ENCODE measurements at places on chromosomes 4 and X.

GRCh38 chr4:145881989-145882388 is 56.6 kb downstream of the ZNF827 start:
- DNase-seq: no peak

- no peak for DNase-seq
These were observed 29.8 kb upstream of the IL13RA2 start for GRCh38 chrX:115047181-115047580.

- DNase-seq: no peak
These were observed 99.3 kb upstream of the GRPR start for GRCh38 chrX:16023790-16024734.

- DNase-seq: no peak
These were observed 1303.0 kb upstream of the AGA start for GRCh38 chr4:178745203-178745602.

DNA sequence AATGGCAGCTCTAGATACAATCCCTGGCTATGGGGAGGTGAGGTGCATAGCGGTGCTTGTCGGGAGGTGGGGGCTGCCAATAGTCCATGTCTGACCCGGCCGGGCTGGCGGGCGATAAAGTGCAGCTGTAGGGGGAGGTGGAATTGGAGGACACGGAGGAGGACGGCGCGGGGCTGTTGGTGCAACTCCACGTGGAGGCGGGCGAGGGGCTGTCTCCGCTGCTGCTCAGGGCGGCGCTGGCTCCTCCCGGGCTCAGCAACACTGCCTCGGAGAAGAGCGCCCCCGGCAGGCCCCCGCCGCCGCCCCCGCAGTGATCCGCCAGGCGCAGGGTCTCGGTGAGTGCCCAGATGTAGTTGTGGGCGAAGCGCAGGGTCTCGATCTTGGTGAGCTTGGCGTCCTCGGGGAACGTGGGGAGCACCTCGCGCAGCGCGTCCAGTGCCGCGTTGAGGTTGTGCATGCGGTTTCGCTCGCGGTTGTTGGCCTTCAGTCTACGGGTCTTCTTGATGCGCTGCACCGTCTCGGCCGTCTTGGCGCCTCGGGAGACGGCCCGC is 1.3 kb downstream of the NEUROG2 start:
- DNase-seq: no peak

Data from activated T-helper 1 cell treated with Interleukin-2 at 50 U/mL for 16 hours (primary cell).